Aorta (tissue), 5 donors: ENCODE measurements at places on chromosomes 12 and 14.

DNA sequence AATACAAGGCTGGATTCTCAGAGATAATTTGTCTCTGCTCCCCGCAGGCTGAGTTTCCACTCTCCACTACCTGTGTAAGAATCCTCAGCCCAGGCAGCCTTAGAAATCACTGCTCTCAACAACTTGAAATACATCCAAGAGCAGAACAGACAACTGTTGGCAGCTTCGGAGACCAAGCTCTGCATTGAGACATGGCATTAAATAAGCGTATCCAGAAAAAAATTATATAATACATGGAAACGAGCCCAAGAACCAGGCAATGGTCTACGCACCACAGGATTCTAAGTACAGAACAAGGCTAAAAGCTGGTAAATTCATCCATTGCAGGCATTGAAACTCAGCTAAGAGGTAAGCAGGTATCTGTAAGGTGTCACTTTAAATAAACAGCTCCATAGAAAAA lies 165.5 kb upstream of the DIO3 start:
- no peak for DNase-seq

- DNase-seq, result no peak
Measured at GRCh38 chr14:45028107-45028626, 55.7 kb upstream of the PRPF39 start.

DNA sequence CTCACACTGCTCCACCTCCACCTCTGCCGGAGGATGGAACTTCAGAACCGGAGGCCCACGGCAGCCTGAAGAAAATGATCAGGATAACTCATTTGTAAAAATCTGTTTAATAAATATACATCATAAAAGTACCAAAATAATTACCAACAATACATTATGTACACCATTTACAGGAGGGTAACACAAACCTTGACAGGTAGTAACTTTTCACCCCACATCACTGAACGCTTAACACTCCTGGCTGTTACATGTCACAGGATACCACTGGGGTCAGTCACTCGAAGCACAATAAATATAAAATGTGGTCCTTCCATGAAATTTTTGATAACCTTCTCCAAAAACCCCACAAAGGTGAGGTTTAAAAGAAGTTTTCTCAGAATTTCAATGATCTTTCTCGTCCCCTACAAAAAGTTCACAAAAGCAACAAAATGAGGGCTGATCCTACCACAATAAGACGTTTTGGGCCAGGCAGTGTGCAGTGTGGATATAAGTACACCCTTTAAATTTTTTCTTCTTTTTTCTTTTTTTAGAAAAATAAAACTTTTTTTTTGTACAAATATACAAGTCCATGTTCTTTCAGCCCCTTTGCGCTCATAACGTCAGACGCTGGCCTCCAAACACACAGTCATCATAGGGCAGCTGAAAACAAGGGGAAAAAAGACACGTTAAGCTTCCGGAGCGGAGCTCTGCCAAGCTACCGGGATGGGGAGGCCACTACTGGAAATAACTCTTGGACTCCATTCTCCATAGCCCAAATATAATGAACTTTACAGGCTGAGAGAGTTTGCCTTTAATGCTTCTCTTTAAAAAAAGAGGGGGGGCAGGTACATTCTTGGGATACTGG lies 2.9 kb downstream of the NFKBIA start:
- DNase-seq, result no peak

DNA sequence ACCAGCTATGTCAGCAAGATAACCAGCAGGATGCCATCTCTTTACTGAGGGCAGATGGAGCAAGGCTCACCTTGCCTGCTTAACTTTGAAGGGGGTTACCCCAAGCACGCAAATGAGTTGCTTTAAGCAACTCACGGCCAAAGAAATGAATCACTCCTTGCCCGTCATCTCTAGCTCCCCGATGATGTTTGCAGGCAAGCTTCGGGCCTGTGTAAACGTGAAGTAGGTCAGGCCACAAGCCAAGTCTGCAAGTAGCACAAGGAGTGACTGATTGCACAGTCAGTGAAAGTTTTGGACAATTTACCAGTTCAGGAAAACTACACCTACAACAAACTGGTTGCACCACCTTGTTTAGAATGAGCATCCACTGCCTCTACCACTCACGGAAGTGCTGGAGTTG lies 699.7 kb upstream of the TBX3 start:
- no peak for DNase-seq

- DNase-seq, result no peak
Measured at GRCh38 chr14:69013943-69014782, 35.1 kb upstream of the ACTN1 start.

DNA sequence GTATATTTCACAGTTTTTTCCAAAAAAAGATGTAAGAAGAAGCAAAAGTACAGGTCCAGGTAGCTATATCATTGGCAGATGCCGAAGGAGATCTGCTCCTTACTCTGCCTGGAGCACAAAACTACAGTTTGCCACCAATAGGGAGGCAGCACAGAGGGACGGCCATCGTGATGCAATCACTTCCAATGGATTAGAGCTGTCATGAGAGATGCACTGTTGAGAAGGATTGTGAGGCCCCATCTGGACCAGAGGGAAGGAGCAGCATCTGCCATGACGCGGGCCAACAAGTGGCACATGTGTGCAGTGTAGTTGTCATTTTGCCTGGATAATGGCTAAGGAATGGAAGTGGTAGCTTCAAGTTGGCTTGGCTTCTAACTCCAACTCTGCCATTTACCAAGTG lies 318.8 kb upstream of the FKBP4 start:
- DNase-seq, result no peak

- no peak for DNase-seq
Measured at GRCh38 chr12:89960607-89961394, 252.2 kb upstream of the ATP2B1 start.

GRCh38 chr14:82492157-82492556 lies 958.5 kb upstream of the SEL1L start:
- no peak for DNase-seq

- DNase-seq, result no peak
Measured at GRCh38 chr14:102352213-102352612, 10.5 kb downstream of the CINP start.

- no peak for DNase-seq
Measured at GRCh38 chr14:90388437-90388836, 8.4 kb upstream of the CALM1 start.

- DNase-seq, result peak; percentile 98
Measured at GRCh38 chr14:75660630-75661498, at the start of the genes ERG28 and TTLL5. ERG28 (minus strand) TSS chr14:75660876; CDS start chr14:75657502, 3,374 bp downstream. TTLL5 (plus strand) TSS chr14:75661246; CDS start chr14:75663150, 1,904 bp downstream.

DNA sequence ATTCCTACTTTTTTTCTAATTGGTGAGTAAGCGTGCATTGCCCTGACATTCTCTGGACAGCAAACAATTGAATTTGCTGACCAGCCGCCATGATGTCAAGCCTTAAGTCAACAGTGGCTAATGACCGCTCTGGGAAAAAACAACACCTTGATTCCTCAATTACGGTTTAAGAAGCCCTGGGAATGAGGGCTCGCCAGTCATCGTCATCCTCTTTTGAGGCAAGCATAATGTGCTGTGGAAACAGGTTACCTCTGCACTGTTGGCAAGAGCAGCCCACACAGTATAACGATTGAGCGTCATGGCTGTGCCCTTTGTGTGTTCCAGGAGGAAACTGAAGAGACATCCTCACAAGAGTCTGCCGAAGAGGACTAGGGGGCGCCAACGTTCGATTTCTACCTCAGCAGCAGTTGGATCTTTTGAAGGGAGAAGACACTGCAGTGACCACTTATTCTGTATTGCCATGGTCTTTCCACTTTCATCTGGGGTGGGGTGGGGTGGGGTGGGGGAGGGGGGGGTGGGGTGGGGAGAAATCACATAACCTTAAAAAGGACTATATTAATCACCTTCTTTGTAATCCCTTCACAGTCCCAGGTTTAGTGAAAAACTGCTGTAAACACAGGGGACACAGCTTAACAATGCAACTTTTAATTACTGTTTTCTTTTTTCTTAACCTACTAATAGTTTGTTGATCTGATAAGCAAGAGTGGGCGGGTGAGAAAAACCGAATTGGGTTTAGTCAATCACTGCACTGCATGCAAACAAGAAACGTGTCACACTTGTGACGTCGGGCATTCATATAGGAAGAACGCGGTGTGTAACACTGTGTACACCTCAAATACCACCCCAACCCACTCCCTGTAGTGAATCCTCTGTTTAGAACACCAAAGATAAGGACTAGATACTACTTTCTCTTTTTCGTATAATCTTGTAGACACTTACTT lies 138.9 kb downstream of the HMGA2 start:
- no peak for DNase-seq

- no peak for DNase-seq
Measured at GRCh38 chr14:68639000-68639757, 153.7 kb downstream of the ZFP36L1 start.

DNA sequence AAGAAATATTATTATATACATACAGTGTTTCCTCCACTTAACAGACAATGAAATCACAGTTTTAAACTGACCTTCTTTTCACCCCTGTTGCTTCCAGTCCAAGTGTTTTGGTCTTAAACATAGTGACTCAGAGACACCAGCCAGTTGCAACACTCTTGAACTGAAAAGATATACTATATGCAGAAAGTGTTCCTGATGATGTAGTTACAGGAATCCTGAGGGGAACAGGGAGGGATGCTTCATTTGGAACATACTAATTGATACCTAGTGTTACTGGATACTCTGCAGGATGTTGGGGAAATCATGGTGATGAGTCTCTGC lies 420.8 kb downstream of the CCDC91 start:
- no peak for DNase-seq

- no peak for DNase-seq
Measured at GRCh38 chr14:25444381-25444780, 394.4 kb upstream of the STXBP6 start.

- no peak for DNase-seq
Measured at GRCh38 chr12:104360983-104361707, 57.6 kb downstream of the EID3 start.

DNA sequence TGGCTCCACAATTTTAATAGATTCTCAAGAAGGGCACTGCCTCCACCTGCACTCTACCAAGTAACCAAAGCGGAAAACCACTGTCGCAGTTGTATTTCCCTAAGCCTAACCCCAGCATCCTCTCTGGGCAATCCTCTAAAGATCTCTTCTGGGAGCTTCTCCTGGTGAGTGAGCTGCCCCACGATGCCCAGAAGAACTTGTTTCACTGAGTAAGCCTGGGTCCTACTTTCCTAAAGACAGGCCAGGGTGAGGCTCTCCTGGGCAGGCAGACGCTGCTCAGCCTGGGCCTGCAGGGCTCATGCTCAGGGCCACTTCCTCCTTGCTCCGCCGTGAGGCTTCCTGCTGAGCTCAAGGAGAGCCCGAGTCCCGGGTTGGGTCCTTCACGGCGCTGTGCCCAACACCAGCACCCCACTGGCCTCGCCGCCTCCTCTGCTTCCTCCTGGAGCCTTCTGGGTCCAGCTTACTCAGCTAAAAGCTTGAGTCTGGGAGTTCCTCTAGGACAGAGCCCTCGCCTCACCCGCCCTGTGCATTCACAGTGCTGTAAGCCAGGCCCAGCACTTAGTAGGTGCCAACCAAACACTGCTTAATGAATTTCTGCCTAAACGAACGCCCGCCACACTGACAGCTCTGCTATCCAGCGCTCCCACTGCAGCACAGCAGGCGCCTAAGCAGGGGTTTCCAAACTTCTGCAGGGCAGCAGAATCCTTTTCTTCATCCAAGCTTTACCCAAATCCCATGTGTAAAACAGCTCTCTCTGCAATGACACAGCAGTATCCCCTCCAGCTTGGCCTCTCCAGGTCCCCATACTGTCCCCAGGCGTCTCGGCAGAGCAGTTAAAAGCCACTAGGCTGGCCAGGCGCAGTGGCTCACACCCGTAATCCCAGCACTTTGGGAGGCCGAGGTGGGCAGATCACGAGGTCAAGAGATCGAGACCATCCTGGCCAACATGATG lies 5.7 kb downstream of the RAB35 start:
- DNase-seq, result peak; percentile 84

GRCh38 chr12:44157359-44157758 lies 321.5 kb downstream of the TMEM117 start:
- no peak for DNase-seq

DNA sequence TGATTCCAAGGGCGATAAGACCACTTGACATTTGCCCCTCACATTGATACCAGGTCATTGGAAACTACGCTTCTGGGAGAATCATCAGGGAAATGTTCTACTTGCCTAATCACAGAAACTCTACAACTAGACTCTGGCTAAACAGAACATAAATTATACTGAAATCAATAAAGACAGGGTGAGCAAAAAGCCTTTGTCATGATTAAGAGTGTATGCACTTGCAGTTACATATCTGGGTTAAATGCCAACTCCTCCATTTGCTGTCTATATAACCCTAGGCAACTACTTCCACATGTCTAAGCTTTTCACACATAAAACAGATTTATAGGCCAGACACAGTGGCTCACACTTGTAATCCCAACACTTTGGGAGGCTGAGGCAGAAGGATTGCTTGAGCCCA lies 125.7 kb downstream of the PHLDA1 start:
- no peak for DNase-seq

- DNase-seq, result no peak
Measured at GRCh38 chr14:79011091-79011919, 841.1 kb downstream of the NRXN3 start.

DNA sequence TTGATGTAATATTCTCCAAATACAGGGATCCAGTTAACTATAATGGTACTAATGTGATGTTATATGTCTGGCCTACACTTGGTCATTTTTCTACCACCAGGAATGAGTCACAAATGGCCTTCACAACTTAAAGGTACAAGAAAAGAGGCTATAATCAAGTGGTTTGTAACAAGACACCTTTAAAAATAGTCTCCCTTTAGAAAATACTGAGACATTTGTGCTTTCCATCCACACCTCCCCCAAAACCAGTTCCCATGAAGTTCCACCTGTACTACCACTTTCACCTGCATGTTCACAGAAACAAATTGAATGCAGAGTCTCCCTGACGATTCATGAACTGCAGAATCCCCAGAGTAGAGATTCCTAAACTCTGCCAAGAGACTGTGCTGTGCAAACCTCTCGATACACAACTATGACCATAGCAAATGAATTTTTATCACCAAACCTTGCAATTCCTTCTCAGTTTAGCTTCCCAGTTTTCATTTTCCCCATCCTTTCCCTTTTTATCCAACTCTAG lies 6.0 kb downstream of the BTG1 start:
- DNase-seq, result no peak

DNA sequence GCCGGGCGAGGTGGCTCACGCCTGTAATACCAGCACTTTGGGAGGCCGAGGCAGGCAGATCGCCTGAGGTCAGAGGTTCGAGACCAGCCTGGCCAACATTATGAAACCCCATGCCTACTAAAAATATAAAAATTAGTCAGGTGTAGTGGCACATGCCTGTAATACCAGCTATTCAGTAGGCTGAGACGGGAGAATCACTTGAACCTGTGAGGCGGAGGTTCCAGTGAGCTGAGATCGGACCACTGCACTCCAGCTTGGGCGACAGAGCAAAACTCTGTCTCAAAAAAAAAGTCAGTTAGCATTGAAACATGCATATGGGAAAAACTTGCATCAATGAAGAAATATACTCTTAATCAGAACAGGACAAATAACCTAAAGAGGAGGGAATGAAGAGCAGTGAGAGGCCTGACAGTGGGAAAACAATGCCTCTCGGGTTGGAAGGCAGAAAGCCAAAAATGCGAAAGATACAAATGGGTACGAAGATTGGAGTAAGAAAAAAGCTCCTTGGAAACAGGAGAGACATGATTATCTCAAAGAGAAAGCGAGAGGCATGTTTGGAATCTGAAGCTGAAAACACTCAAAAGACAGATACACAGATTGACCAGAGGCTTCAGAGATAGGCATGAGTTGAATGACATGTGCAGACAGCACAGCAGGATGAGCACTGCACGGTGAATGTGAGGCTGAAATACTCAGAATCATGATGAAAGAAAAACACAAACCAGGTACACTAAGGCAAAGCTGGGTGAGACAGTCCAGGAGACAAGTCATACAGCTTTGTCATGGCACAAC lies 30.6 kb downstream of the RESF1 start:
- DNase-seq, result no peak
